ENCODE measurements at places on chromosomes 2 and 18.
A peak's percentile ranks its signal among the peaks of the same experiment; 100 is the strongest.

DNA sequence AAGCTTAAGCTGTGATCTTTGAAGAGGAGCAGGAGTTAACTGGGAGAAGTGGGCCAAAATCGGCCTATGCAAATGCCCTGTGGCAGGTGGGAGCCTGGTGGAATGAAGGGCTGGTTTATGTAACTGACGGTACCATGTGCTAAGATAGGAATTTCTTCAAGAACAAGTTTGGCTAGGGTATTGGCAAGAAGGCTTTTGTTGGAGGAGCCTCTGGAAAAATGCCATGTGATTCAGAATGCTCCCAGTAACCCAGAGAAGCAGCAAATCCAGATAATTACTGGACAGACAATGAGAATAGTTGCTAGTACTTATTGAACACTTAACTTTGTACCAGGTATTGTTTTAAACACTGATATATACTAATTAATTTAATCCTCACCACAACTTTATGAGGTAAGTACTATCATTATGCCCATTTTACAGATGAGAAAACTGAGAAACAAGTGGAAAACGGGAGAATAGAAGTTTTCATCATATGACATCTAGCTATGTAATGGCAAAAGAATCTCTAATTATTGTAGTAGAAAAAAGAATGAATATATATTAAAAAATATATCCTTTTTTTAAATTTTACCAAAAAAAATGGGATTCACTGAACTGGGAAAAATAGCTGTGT lies 9.1 kb upstream of the FAM124B start:
- no peak for DNase-seq

- DNase-seq, result no peak
These were observed 163.1 kb downstream of the BABAM2 start for GRCh38 chr2:28053597-28053996.

- DNase-seq, result no peak
These were observed 156.1 kb downstream of the AGPS start for GRCh38 chr2:177548636-177549035.

GRCh38 chr2:19111354-19111753 lies 247.1 kb downstream of the OSR1 start:
- no peak for DNase-seq

DNA sequence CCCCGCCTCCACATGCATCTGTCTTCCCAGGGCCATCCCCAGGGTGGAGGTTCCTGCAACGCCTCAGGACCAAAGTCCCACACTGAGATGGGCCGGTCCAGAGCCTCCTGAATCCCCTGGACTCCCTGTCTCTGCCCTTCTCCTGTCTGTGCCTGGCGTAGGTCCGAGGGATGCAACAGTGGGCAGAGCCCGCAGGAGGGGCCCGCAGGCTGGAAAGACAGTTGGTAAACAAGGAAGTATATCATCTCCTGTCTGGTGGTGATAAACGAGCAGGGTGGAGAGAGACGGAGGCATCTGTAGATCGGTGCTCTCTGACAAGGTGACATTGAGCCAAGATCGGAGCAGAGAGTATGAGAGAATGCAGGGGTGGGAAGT lies 72.6 kb upstream of the RAB6C start:
- no peak for DNase-seq

GRCh38 chr2:172885996-172886395 lies 150.4 kb downstream of the RAPGEF4 start:
- no peak for DNase-seq

DNA sequence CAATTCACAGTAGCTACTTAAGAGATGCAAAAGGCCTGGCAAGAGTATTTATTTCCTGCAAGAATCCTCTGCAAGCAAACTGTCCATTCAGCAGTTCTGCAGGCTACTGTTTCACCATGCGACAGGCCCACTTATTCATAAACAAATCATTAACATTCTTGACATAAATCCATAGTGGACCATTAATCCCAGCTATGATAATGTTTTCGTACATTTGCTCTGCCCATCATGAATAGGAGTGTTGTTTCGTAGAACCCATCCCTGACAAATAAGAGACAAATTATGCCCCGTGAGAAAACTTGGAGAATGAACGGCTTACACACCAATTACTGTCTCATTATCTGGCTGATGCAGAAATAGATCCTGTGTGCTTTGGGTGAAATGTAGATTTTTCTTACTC lies 65.4 kb downstream of the PID1 start:
- DNase-seq, result no peak

DNA sequence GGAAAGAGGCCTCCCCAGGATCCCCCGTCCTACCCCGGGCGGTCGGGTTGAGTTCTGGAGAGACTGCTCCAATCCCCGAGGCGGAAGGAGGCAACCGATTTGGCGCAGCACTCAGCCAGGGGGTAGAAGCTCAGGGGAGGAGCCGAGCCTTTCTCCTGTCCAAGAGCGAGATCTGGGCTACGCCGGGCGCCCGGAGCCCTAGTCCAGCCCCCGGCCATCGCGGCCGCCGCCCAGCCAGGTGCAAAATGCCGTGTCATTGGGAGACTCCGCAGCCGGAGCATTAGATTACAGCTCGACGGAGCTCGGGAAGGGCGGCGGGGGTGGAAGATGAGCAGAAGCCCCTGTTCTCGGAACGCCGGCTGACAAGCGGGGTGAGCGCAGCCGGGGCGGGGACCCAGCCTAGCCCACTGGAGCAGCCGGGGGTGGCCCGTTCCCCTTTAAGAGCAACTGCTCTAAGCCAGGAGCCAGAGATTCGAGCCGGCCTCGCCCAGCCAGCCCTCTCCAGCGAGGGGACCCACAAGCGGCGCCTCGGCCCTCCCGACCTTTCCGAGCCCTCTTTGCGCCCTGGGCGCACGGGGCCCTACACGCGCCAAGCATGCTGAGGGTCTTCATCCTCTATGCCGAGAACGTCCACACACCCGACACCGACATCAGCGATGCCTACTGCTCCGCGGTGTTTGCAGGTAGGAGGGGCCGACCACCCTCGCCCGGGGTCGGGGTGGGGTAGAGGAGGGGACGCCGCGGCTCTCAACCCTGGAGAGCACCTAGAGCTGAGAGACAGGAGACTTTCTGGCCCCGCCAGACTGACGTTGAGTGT lies at the start of gene DYSF:
Gene DYSF, plus strand, starts transcription at position 158 of the 817 bp plus-strand sequence.
- no peak for DNase-seq

DNA sequence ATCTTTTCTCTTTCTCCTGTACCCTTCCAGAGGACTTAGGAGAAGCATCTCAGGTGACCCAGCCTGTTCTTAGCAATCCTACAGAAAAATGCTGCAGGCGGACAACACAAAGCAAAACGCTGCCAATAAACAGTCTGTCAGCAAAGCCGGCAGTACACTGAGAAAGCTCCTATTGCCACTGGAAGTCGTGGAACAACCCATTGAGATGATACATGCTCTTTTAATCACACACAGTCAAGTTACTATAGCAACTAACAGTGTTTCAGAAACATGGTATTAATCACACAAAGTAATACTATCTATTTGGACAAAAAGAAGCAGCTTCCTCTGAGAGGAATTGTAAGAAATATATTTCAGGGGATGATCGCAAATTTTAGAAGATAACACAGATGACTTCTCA lies 10.5 kb downstream of the CTLA4 start:
- DNase-seq, result no peak

GRCh38 chr2:232330068-232330999 lies 48.2 kb upstream of the ALPP start:
- DNase-seq, result no peak

DNA sequence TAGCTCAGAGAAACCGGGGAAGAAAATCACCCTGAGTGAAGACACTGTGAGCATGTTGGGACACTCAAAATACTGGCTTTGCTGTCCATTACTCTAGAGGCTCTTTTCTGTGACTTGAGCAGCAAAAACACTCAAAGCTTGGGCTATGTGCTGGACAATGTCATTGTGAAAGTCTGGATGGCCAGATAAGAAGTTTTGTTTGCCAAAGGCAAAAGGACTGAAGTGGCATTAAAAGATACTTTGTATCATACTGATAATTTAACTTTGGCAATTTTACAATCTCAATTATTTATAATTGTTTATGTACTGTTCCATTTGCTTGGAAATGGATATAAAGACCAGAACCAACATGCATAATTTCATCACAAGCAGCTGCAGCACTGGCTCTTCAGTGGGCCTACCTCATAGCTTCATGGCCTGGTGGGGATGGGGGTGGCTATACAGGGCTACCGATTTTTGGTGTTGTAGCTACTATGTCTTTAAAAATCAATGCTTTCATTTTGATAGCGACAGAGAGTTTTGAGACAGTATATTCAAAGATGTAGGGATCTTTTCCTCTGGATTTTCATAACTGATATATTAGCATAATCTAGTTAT lies 51.1 kb downstream of the RBKS start:
- no peak for DNase-seq

- no peak for DNase-seq
These were observed 17.5 kb downstream of the TRAPPC12 start for GRCh38 chr2:3396920-3397559.

DNA sequence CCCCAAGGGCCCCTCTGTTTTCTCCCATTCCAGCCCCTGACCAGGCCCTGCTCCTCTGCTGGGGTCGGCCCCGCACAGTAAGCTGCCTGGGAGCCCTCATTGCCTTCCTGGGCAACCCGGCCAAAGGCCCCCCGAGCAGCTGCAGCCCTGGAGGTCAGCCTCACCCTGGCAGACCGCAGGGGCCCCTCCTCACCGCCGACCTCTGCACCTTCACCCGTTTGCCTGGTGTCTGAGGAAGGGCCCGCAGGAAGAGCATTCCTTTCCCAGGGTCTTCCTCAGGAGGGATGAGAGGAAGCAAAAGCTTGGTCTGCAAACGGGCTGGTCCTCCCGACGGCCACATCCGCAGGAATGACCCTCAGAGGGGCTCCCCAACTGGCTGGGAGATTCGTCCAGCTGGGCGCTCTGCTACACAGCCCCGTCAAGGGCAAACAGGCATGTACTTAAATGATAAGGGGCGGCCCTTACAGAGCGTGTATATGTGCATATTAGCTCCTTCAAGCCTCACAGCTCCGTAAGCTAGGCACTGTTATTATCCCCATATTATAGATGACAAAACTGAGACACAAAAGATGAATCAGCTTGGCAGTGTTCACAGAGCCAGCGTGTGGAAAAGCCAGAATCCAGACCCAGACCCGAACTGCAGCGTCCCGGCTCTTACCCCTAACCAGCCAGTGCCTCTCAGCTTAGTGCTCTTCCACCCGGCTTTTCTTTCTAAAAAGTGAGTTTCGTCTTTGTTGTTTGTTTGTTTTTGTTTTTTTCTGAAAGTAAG lies 52.8 kb downstream of the SLC4A1AP start:
- no peak for DNase-seq

- no peak for DNase-seq
These were observed 2059.4 kb upstream of the CELF4 start for GRCh38 chr18:39624961-39625360.

GRCh38 chr2:171171808-171172207 lies 11.1 kb upstream of the TLK1 start:
- DNase-seq, result no peak

DNA sequence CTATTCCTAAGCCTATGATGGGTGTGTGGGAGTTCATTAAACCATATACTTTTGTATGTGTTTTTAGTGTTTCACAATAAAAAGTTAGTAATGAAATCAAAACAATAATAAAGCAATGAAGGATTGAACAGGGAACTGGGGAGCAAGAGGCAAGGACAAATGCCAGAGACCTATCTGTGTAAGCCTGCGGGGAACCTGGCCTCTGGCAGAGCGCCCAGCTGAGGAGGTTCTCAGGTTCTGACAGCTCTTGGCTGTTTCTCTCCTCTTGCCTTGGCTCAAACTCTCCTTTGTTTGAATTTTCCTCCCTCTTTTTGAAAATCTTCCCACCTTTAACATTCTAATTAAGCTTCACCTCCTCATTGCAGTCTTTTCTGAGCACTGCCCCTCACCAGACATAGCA lies 200.0 kb upstream of the NCKAP5 start:
- DNase-seq, result no peak

- no peak for DNase-seq
These were observed 629.7 kb upstream of the SETBP1 start for GRCh38 chr18:44051026-44051425.

- DNase-seq, result no peak
These were observed 26.1 kb downstream of the IGFBP2 start for GRCh38 chr2:216659276-216659675.

DNA sequence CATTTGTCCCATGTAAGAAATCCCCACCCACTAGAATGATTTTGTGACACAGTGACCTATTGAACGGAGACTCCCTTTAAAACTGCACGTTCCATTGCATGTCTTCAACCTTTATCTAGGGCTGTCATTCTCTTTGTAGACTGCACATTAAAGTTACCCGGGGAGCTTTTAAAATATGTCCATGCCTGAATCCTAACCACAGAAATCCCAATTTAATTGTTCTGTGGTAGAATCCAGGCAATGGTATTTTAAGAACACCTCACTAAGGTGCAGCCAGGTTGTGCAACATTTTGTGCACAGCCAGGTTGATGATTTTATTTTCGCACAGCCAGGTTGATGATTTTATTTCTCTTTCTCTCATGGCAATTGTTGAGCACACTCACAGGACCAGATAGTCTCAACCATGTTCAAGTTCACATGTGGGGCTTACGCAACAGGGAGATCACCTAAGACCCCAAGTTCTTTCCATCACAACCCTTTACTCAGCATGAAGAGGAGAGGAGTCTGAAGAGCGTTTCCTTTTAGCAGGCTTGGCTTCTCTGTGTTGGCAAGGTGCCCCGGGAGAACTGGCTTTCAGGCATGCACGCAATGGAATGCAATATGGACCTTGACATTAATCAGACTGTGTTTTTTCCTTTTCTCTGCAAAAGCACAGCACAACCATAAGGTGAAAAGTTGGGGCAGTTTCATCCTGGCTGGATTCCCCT lies 467.3 kb upstream of the ETAA1 start:
- no peak for DNase-seq

- peak; percentile 0 for DNase-seq
These were observed 37.7 kb upstream of the RNF103 start for GRCh38 chr2:86661333-86661732.

DNA sequence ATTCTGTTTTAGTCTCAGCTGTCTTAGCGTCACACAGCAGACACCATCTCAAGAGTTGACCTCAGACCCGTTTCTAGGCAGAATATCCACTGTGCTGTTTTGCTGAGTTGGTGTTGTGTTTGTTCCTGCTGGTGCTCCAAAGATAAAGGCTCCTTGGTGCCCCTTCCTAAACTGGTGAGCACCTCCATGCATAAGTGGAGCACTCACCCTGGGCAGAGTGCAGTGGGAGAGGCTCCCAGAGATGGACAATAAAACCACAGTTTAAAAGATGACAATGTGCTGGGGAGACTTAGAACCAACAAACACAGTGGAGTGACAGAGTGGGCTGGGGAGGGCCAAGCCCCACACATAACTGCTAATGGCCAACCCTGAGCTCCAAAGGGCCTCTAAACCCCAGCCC lies 271.1 kb downstream of the PHLPP1 start:
- no peak for DNase-seq

DNA sequence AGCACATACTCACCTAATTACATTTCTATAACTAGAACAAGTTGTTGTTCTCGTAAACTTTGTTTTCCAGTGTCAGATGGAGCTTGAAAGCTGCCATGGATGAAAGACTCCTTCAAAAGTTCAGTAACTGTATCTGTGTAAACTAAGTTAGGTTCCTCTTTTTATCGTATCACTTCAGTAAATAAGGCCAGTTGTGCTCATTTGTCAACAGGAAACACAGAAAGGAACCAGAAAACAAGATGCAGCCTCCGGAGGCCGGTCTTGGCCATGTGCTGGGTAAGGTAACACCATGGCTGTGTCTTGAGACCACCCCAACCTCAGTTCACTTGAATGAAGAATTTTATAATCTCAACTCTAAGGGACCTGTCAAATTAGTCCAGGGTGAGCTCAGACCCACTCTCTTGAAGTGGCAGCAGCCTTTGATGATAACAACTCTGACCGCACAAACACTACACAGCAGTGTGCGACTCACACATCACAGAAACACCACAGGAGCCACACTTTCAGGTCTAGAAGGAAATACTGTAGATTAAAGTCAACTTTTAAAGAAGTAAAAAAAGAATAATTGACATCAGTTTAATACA lies 213.8 kb downstream of the AFF3 start:
- peak; percentile 8 for DNase-seq

Data from CD4-positive, alpha-beta T cell treated with Interleukin-1 beta for 1 hour (primary cell).